ENCODE measurements at places on chromosomes 5 and 9.

DNA sequence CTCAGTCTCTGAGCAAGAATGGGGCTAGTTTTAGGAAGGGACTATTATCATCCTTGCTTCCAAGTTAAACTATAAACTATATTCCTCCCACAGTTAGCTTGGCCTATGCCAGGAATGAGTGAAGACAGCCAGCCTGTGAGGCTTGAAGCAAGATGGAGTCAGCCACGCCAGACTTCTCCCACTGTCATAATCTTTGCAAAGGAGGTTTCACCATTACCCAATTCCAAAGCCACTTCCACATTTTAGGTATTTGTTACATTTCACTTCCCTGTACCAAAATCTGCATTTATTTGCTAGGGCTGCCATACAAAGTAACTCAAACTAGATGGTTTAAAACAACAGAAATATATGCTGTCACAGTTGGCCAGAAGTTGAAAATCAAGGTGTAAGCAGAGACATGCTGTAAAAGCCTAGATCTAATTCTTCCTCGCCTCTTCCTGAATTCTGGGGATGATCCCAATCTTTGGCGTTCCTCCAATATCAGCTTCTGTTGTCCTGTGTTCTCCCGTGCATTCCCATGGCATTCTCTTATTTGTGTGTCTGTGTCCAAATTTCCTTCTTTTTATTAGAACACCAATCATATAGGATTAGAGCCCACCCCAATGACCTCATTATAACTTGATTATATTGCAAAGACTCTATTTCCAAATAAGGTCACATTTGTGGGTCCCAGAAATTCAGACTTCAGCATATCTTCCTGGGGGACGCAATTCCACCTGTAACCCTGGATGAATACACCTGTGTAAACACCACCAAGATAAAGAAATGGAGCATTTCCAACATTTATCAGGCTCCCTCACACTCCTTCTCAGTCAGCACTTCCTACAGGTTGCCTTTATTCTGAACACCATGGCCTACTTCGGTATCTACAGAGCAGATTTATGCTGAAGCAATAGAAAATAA lies 126.8 kb downstream of the GCNT1 start:
- no peak for DNase-seq

GRCh38 chr5:18607570-18607969 lies 973.3 kb downstream of the TAF11L14 start:
- DNase-seq: no peak

DNA sequence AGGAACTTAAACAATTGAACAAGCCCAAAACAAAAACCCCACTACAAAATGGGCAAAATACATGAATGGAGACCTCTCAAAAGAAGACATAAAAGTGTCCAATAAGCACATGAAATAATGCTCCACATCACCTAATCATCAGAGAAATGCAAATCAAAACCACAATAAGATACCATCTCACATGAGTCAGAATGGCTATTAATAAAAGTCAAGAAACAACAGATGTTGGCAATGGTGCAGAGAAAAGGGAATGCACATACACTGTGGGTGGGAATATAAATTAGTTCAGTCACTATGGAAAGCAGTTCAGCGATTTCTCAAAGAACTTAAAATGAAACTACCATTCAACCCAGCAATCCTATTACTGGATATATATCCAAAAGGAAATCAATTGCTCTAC lies 337.4 kb upstream of the GRIA1 start:
- no peak for DNase-seq

- no peak for DNase-seq
Measured at GRCh38 chr5:166722939-166723338, 1568.5 kb upstream of the WWC1 start.

DNA sequence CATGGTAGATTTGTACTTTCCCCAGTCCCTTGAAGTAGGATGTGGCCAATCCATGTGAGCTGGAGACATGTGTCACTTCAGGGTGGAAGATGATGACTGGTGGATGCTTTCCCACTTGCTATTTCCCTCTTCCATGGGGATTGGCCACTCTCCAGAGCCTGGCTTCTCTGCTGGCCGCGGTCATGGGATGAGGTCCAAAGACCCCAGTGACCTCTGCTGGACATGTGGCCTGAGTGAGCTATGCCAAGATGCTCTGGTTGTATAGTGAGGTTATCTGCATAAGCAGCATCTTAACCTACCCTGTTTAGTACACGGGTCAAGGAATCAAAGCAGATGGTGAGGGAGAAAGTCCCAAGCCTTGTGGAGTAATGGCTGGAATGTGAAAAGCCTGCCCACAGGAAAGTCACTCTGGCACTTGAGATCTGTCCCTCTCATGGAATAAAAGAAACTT lies 47.1 kb downstream of the SH3PXD2B start:
- no peak for DNase-seq

DNA sequence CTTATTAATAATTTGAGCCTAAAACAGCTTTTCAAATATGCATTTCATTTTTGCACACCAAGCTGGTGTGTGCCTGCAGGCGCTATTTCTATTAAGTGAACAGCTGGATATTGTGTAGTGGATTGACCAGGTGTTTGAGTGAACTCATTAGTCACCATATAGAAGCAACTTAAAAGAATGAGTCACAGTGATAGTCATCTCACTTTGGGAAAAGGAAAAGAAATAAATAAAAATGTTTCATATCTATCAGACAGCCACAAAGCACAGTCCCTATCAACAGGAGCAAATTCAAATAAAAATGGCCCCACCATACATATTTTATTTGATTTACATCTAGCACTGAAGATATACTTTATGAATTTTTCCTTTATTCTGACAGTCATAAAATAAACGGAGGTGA lies 456.5 kb upstream of the CDH9 start:
- no peak for DNase-seq

GRCh38 chr9:135035781-135036760 lies 51.4 kb upstream of the OLFM1 start:
- DNase-seq: no peak

DNA sequence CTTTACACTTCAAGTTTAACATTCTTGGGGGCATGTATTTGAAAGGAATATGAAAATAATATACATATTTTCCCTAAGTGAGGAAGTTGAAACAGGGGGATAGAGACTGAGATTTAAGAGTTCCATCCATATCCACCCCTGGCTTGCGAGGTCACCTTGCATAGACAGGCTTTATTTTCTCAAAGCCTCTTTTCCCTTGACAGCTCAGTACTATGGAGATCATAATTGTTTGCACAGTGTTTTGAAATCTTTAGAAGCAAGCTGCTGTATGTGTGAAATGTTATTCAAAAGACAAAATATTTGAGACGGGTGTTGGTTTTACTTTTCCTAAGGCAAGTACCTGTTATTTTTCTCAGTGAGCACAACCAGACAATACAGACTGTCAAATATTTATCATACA lies 163.1 kb downstream of the LRRC70 start:
- no peak for DNase-seq

- DNase-seq: no peak
Measured at GRCh38 chr9:134212809-134213507, 48.6 kb upstream of the RNU6ATAC start.

DNA sequence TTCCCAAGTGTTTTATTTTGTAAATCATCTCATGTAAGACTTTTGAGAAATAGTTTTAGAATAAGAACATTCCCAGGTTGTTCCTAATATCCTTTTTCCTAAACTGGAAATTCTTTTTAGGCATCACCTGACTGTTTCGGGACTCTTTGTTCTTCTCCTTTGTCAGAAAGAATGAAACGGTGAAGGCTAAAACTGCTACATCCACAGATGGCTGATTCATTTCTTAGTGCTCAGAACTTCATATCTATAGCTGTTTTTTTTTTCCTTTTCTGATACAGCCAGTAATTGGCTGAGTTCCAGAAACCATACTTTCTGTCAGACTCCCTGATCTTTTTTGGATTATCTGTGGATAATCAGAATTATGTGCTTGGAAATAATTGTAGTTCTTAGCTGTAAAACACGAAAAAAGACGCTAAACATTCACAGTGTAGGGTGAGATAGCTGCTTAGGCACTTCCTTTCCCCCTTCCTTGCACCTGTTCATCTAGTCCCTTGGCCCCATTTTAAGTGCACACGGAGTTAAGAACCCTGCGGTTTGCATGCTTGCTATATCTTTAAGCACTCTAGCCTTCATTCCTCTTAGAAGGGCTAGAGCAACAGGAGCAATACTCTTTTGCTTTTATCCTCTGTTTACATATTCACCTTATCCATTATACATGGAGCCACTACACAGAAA lies 283.9 kb downstream of the PJA2 start:
- no peak for DNase-seq

- DNase-seq: no peak
Measured at GRCh38 chr9:114061830-114062474, 16.1 kb downstream of the AMBP start.

GRCh38 chr9:135334953-135335460 lies 144.6 kb upstream of the PPP1R26 start:
- DNase-seq: no peak

DNA sequence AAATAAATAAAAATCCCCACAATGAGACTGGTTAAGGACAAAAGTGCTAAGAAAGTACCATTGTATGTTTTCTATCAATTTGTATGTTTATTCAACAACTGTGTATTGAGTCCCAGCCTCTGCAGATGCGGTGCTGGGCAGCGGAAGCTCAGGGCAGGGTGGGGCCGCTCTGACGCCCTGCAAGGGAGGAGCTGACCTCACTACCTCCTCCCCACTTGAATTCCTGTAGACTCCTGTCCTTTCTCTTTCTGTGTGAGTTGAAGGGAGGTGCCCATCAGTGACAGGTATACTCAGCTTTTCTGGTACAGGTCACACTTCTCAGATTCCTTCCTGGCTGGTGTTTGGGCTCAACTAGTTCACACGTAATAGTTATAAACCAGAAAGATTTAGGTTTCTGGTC lies 27.0 kb downstream of the ANGPTL2 start:
- DNase-seq: no peak

GRCh38 chr5:150599917-150600511 lies 40.4 kb upstream of the SYNPO start:
- DNase-seq: no peak

DNA sequence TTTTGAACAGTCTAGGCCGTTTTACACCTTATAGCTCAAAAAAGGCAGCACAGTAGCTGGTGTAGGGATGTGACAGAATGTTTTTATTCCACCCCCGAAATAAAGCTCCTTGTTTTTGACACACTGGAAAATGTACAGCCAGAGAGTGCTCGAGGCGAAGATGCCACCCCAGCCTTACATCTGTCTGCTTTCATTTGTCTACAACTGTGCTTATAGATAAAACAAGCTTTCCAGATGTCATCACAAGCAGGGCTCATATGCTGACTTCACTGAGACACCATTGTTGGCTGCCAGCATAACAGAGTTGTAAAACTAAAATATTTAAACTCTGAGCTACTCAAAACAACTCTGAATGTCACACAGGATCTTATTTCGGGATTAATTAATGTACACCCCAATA lies 386.3 kb downstream of the BNC2 start:
- DNase-seq: no peak

- no peak for DNase-seq
Measured at GRCh38 chr5:16690243-16690852, 73.6 kb upstream of the RETREG1 start.

DNA sequence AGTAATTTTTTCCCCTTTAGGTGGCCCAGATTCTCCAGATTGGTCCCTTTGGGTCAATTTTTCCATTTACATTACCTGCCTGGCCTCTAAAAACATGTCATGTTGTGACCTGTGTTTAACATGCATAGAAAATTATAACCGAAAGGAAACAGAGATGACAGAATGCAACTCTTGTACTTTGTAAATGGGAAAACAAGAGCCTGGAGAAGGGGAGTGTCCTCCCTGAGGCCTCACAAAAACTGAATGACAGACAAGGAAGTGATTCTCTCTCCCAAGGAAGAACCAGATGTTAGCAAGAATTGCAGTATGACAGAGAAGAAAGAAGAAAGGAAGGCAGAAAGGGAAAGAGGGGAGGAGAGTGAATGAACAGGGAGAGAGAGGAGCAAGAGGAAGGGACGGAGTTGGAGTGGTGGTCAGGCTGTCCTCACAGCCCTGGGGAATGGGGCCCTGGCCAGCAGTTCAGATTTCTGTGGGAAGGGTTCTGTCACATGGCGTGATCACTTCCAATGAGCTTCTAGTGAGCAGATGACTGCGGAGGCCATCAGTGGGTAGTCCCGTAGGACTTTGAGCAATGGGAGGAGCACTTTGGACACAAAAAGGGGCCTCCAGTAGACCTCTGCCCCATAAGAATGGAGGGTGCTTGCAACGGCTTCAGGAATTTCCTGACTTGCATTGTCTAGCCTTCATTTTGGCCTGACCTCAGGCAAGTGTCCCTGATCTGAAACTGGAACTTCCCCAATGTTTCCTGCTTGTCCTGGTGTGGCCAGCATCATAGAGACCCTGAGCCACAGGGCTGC lies 31.6 kb downstream of the ABLIM3 start:
- no peak for DNase-seq

GRCh38 chr5:96814041-96814440 lies 6.3 kb upstream of the ERAP1 start:
- no peak for DNase-seq

GRCh38 chr9:15856591-15856990 lies 303.7 kb downstream of the CCDC171 start:
- DNase-seq: no peak

DNA sequence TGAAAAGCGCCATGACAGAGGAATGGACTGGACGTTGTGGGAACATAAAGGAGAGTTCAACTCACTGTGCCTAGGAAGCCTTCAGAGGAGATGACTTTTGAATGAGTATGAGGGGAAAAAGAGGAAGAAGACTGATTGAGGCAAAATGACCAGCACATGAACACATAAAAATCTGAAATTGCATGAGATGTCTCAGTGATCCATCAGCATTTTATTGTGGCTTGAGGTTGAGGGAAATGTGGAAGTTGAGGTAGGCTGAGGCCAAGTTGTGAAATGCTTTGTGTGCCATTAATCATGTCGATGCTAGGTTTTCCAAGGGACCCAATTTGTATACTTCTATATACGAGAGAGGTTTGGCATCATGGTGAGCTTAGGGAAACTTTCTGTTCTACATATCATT lies 140.9 kb upstream of the TLX3 start:
- no peak for DNase-seq

GRCh38 chr9:37543468-37543867 lies 32.7 kb downstream of the FBXO10 start:
- DNase-seq: no peak

DNA sequence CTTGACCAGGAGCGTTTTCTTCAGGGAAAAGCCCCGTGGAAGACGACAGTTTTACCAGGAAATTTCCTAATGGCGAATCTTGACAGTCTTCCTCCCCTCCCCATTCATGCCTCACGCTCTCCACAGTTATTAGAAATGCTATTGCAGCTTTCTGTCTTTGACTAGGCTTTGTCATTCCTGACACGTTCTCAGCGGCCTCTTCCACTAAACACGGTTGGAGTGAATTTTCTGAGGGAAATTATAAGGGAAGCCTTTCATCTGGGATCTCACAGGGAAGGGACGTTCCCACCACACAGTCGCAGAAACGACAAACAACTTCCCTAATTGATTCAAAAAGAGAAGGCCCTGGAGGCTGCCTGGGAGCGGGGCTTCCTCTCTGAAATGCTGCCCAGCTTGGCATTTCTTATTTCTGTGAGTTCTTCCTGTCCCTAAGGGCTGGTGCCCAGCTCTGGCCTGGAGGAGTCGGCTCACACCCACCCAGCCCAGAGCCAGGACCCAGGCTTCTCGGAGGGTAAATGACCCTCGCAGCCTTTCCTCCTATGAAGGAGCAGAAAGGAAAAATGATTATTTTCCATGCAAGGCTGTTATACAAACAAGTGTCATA lies 57.1 kb upstream of the PPP1R26 start:
- no peak for DNase-seq

Data from activated CD8-positive, alpha-beta memory T cell treated with anti-CD3 and anti-CD28 coated beads for 4 hours (primary cell).